ENCODE measurements at places on chromosomes 11 and 22.

GRCh38 chr11:87463486-87464102 is 425.9 kb downstream of the TMEM135 start:
- DNase-seq, result peak; percentile 80

DNA sequence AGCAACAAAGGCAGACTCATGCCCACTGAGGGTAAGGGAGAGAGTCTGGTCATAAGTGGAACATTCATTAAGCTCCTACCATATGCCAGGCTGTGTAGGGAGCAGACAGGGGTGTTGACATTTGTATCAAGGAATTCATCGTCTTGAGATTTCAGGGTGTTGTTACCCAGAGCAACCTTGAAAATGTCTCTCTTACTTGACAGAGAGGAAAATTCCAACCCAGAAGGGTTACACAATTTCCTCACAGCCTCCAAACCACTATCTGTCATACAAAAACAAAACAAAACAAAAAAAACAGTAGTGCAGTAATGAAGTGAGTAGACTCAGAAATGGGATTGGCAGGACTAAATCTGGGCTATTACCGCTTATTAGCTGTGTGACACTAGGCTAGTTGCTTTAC is 113.2 kb downstream of the MIAT start:
- no peak for DNase-seq

DNA sequence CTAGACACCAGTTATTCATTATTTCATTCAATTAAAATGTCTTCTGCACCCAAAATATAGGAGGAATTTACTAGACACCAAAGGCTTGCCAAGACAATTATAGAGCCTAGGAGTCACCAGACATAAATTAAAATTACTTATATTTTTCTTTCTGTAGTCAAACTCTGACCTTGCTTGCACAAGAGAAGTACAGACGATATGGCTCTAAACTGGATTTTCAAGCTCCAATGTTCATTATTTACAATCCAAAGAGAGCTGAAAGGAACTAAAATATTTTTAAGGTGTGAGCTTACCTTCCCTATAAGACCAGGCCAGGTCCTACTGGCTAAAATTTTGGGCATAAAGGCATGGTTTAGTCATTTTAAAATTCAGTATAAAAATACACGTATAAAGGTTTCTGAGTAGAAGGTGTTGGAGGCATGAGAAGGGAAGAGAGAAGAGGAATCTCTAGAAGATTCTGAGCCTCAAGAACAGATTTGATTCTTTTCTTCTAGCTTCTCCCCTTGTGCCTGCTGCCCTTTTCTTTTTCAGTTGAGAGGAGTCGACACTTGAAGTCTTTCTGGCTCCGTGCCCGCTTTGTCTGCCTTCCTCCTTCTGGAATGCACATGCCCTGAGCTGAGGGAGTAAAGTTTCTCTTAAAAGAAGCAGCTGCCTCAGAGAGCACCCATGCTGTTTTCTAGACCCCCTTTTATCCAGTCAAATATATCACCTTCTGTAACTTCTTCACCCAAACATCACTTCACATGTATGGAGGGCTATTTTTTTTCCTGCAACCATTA is 13.5 kb downstream of the C11orf97 start:
- peak; percentile 64 for DNase-seq

- peak; percentile 52 for DNase-seq
These were observed 94.4 kb downstream of the SLC1A2 start for GRCh38 chr11:35324981-35325380.

DNA sequence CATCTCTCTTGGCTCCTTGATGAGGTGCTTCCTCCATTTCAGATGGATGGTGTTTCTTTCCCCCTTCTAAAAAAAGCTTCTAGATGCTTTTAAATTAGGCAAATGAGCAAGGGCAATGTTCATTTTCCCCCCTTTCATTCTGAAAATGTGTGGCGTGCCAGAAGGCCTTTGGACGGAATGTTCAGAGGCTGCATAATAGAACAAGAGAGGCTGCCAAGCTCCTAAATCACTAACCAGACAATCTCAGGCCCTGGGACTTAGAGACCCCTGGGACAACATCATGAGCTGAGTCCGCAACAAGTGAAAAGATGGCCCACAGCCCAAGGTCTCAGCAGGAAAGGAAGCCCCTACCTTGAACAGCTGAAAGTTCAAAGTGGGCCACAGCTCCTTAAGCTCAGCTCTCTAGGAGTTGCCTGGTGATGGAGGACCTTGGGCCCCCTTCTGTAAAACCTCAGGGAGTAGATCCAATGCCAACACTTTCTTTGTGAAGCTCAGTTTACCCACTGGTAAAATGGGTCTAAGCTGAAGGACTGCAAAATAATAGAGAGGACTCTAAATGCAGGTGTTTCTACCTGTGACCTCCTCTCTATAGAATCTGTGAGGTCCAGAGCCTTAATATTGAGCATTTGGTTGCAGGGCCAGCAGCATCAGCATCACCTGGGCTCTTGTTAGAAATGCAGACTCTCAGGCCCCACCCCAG is 144.0 kb downstream of the FBXO7 start:
- no peak for DNase-seq

DNA sequence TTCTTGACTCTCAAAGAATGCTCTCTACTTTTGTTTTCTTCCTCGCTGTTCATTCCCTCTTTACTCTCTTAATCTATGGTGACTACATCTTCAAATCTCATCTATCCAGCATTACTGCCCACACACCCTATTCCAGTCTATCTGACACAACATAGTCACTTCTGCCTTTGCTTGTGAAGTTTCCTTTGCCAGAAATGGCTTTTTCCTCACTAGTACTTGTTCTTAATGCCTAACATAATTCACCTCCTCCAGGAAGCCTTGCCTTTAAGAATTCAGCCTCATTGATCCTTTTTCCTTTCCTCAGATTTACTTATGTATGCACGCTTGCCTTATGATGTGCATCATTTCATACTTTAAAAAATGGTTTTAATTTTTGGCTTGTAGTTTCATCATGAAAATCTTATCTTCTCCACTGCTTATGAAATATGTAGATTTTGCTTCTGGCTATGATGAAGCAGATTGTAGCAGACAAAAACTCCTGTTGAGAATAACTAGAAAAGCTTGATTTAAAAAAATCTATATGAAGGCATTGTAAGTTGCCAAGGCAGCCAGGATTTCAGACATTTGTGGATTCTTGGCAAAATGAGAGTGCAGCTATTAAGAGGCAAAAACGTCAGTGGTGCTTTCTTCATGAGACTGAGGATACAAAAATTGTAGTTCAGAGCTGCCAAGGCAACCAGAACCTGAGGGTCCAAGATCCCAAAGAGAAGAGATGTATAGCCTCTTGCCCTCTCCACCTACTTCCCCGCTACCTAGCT is 31.8 kb downstream of the RNF169 start:
- no peak for DNase-seq

GRCh38 chr11:121467471-121467870 is 14.7 kb upstream of the SORL1-AS1 start:
- DNase-seq, result no peak

DNA sequence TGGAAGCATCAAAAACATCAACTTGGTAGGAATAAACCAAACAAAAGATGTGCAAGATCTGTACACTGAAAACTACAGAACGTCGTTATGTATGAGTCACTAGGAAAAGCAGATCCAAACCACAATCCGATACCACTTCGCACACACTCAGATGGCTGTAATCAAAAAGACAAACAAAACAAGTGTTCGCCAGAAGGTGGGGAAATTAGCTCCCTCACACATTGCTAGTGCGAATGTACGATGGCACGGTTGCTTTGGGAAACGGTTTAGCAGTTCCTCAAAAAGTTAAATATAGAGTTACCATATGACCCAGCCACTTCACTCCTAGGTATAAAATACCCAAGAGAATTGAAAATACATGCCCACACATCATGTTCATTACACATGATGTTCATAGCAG is 14.8 kb upstream of the CARD10 start:
- peak; percentile 91 for DNase-seq

DNA sequence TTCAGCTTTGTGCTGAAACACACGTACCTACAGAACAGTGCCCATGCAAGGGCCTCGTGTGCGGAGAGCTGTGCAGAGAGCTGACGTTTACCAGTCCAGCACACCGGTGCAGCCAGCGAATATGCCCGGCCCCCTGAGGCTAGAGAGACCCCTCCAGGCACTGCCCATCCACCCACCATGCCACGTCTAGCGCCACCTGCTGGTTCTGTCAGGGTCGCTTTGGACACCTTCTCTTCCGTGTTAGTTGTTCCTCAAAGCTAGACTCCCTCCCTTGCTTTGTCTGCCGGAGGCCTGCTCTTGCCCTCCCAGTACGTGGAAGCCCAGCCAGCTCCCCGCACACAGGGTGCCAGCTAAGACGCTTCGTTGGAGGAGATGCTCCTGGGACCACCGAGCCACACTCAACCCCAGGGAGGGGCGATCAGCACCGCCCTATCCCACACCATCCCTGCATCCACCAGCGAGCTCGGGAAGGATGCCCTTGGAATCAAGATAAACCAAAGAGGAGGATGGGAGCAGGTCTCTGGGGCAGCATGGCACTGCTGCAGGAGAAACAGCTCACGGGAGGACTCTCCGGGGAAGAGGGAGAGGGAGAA is 43.4 kb downstream of the CPT1A start:
- peak; percentile 14 for DNase-seq

DNA sequence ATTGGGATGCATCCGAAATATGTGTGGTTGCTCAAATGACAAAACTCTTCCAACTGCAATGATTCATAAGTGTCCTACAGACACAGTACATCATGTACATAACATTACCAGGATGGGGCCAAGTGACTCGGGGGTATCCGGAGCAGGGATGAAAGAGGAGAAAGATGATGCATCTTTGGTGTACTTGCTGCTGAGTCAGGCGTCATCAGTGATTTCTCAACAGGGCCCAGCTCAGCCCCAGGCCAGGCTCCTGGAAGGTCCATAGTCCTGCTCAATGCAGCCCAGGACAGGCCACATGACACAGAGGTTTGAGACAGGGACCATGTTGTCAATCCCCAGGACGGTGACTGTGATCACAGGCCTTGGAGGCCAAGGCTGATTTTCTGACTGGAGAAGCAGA is 59.3 kb downstream of the GGTLC2 start:
- DNase-seq, result no peak

GRCh38 chr11:72244361-72245262 is 636 bp upstream of the PHOX2A start:
- no peak for DNase-seq

Measured in epithelial cell of esophagus (primary cell).